CD4-positive, alpha-beta T cell treated with Interferon alpha-2 for 1 hour (primary cell): ENCODE measurements at places on chromosomes 3 and 15.

- DNase-seq, result no peak
Measured at GRCh38 chr15:27769652-27770051, 329.5 kb downstream of the OCA2 start.

- peak; percentile 36 for DNase-seq
Measured at GRCh38 chr15:45378149-45378912, at the start of gene GATM. GATM (minus strand) TSS chr15:45378544; CDS start chr15:45378453, 91 bp downstream.

GRCh38 chr15:64425221-64425620, 35.2 kb upstream of the ZNF609 start:
- DNase-seq, result no peak

DNA sequence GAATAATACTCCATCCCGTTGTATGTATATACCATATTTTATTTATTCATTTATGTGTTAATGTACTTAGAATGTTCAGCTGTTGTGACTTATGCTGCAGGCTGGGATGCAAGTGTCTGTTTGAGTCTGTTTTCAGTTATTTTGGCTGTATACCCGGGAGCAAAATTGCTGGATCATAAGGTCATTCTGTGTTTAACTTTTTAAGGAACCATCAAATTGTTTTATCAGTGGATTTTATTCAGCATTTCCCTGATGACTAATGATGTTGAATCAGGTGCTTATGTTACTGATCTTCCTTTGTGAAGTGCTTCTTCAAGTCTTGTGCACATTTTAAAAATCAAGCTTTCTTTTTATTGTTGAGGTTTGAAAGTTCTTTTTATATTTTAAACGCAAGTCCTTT, 118.1 kb downstream of the SLC25A26 start:
- DNase-seq, result no peak

GRCh38 chr15:101528917-101529299, 39.4 kb upstream of the PCSK6 start:
- no peak for DNase-seq
